ENCODE measurements at places on chromosomes 7 and 10.

GRCh38 chr7:92010215-92010614, 69.6 kb downstream of the AKAP9 start:
- no peak for DNase-seq

- no peak for DNase-seq
Observed at GRCh38 chr7:1421020-1421790, 38.1 kb downstream of the MICALL2 start.

DNA sequence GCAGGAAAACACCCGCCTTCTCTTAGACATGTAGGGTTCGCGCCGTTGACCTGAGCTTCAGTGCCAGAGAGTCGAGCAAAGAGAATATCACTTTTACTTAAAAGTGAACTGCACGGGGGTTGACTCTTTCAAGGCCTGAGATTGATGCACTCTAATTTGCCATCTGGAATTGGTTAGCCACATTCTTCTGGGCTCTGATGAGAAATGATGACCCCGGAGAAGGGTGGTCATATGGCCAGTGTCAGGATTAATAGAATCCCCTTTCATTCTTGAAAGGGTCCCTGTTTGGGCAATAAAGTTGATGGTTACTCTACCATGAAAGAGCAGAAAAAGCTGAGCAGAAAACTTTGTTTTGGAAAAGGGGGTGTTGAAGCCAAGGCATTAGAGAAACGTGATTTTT, 31.2 kb downstream of the GRK5 start:
- DNase-seq = no peak

GRCh38 chr10:99788598-99789256, 6.3 kb downstream of the ABCC2 start:
- DNase-seq = no peak

DNA sequence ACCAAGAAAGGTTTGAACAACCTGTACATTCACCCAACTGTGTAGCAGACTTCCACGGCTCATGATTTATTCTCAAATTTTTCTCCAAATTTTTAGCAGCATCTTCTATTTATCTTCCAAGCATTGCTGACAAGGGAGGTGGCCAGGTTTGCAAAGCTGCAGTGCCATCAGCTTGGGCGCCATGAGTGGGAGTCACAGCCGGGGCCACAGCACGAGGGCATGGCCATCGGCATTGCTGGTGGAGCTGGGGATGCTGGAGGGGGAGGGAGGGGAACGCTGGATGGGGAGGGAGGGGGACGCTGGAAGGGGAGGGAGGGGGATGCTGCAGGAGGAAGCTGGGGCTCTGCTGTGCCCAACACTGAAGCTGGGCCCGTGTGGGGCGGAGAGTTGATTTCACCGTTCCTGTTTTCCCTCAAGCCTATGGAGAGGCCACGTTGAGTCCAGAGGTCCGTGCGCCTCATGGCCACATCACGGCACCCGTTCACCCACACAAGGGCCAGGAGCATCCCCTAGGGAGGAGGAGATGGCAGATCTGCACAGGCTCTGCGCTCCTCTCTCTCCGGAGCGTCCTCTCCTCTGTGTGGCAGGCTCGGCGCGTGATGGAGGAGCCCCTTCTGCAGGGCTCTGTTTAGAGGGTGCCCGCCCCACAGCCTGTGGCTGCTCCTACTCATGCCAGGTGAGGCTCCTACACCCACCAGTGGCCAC, 520.2 kb downstream of the DNAJB6 start:
- no peak for DNase-seq

DNA sequence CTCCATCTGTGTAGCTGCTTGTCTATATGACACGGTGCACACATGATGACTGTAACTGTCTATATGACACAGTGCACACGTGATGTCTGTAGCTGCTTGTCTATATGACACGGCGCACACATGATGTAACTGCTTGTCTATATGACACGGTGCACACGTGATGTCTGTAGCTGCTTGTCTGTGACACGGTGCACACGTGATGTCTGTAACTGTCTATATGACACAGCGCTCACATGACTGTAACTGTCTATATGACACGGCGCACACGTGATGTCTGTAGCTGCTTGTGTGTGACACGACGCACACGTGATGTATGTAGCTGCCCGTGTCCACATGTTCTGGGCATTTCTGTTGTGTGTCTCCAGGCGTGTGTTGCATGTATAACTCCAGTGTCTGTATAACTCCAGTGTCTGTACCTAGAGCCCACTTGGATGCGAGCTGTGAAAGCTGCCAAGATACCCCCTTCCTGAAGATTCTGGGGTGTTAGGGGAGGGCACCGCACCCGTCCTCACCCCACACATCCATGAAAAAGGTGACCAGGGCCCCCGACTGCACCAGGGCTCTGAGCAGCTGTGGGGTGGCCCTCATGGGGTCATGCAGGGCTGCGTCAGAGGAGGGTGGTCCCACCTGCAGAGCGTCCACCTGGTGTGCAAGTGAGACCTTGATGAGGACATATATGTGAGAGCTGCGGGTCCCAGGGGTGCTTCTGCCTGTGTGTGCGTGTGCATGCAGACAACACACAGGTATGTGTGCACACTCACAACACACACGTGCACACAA, 137.9 kb downstream of the ELFN1 start:
- DNase-seq = no peak

DNA sequence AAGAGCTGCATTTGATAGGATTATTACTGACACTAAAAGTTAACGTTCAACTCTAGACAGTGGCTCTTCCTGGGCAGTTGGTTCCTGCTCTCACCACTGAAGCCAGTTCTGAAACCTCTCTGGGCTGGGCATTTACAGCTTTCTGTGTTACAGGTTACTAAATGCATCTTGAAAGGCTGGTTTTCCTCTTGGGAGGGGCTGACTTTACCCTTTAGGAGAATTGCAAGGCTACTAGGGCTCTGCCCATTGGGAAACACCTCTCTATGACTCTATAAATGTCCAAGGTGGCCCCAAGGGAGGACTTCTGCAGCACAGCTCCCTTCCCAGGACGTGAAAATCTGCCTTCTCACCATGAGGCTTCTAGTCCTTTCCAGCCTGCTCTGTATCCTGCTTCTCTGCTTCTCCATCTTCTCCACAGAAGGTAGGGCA, at the start of gene GPR15LG:
TSS of gene GPR15LG (plus strand) at position 301 of the 429 bp plus-strand sequence. CDS start at position 352, 51 bp downstream.
- DNase-seq = no peak

DNA sequence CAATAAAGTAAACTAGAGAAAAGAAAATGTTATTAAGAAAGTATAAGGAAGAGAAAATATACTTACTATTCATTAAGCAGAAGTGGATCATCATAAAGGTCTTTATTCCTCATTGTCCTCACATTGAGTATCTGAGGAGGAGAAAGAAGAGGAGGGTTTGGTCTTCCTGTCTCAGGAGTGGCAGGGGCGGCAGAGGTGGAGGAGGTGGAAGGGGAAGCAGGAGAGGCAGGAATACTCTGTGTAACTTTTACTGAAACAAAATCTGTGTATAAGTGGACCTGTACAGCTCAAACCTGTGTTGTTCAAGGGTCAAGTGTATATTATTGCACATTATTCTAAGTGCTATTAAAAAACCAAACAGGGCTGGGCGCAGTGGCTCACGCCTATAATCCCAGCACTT, 34.2 kb upstream of the EPC1 start:
- no peak for DNase-seq

GRCh38 chr7:105810556-105810955, 65.8 kb downstream of the ATXN7L1 start:
- no peak for DNase-seq

DNA sequence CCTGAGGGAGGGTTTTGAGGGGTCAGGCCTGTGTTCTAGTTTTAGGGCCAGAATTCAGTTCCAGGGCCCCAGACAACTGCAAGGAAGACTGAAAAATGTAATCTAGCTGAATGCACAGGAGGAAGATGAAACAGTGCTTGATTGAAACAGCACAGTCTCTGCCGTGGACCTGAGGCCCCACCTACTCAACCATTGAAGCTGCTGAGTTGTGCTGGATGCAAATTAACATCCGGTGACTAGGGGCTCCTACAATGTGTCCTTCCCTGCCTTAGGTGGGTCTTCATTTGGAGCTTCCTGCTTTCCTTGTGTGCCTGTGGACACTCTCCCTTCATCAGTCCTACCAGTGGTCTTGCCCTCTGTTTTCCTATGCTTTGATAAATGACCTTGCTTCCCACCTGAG, 5.7 kb downstream of the GLRX3 start:
- DNase-seq = no peak

GRCh38 chr10:93826355-93826754, 67.4 kb upstream of the SLC35G1 start:
- no peak for DNase-seq

- DNase-seq = no peak
Observed at GRCh38 chr10:27884185-27884641, 114.7 kb downstream of the ODAD2 start.

- no peak for DNase-seq
Observed at GRCh38 chr10:44325596-44326307, 59.1 kb downstream of the CXCL12 start.

DNA sequence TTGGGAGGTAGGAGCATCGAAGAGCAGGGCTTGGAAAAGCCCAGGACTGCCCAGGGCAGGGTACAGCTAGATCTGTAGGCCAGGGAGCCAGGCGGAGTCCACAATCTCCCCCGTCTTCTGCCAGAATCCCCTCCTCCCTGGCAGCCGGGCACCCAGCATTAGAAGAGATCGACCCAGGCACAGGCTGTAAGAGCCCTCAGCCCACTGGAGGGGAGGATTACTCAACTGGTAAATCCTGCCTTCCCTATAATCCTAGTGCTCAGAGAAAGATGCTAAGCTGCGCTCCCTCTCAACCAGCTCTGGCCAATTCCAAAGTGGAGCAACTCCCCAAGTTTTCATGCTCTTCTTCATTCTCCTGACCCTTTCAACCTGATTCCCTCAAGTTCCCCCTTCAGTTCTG, 3.2 kb downstream of the SPOCK2 start:
- DNase-seq = no peak

DNA sequence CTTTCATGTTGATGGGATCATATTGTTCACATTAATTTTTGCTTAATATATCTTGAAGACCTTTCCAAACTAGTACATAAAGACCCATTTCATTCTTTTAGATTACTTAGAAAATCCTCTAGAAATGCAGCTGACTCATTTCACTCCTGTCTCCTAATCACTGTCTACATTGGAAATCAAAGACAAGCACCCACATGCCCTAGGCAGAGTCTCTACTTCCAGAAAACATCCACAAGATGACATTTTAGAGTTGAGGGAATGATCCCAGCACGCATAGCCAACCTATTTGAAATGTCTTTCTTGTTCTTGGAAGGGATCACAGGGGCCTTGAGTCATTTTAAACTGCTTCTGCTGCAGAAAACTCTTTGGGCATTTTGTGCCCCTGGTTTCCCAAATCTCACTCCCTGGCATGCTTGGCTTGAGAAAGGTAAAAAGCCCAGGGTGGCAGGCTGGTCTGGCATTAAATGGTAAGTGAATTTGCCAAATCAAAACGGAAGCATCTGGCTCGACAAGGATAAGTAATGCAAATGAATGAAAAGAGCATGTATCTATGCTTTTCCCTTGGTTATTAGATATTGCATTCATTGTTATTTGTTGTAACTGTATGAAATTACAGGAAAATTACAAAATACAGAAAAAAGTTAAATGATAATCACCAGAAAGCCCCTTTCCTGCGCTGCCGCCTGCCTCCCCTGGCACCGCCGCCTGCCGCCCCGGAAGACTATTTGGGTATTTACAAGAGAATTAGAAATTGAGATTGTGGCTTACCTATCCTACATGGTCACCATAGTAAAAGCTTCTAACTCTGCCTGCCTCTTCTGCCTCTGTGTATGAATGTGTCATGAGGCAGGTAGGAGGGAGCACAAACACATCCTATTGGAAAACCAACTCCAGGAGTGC, 225.3 kb downstream of the PTEN start:
- DNase-seq = no peak

DNA sequence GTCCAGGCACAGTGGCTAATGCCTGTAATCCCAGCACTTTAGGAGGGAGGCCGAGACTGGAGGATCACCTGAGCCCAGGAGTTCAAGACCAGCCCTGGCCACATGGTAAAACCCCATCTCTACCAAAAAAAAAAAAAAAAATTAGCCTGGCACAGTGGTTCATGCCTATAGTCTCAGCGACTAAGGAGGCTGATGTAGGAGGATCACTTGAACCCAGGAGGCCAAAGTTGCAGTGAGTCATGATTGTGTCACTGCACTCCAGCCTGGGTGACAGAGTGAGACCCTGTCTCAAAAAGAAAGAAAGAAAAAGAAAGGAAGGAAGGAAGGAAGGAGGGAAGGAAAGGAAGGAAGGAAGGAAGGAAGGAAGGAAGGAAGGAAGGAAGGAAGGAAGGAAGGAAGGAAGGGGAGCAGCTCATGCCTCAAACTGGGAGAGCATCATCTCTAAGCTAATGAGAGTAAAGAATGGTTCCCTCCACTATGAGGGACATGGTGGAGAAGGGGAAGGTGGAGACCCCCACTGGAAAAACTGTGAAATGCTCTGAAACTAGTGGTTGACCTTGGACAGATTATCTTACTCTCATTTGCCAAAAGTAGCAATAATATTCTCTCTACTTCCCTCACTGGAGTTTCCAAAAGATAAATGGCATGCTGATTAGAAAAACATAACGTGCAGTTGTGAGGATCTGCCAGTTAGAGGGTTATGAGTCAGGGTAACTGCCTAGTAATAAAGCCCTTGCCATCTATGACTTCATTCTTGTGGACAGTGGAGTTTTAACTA, 16.8 kb downstream of the GIMAP5 start:
- DNase-seq = no peak

DNA sequence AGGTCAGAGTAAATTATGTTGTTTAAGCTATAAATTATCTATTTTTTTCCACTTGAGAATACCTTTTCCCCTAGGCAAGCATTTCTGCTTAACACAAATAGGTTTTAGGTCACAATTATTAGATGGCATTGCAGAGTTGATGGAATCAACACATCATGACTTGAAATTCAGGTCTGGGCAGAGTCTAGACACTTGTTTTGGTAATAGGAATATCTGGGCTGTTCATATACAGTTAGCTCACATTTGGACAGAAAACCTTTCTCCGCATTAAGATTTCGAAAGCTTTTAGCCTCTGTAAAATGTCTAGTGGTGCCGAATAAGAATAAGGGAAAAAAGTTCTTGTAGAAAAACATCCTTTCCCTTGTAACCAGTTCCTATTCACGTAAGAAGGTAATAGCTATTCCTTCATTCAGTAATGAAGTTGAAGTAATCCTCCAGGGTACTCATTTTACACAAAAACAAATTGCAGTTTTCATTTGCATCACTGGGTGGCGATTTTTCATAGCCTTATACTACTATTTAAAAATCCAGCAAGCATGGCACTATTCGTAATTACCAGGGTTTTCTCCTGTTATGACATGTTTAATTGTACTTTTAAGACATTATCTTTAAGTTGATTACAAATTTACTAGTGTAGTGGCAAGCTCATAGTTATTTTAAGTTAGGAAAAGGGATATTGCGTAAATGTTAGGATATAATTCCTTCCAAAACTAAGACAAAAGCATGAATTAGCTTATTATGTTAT, 37.0 kb downstream of the RPA3 start:
- no peak for DNase-seq

DNA sequence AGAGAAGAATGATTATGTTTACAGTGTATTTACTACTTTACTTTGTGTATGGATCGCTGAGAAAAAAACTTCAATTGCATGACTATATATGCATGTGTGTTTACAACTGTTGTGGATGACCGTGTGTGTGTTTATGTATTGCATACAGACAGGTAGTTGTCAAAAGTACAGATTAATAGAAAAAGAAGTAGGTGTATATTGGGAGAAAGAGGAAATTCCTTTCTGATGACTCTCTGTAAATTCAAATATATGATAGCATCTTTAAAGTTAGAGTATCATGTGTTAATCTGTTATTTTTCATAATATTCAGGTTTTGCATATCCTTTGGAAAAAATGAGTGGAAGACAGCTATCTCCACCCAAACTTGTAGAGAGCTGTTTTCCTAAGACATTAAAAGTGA, 160.4 kb upstream of the AGR3 start:
- DNase-seq = no peak

- DNase-seq = no peak
Observed at GRCh38 chr10:43885842-43886241, 237.2 kb upstream of the ZNF32 start.
